ENCODE measurements at places on chromosomes 4 and X.

DNA sequence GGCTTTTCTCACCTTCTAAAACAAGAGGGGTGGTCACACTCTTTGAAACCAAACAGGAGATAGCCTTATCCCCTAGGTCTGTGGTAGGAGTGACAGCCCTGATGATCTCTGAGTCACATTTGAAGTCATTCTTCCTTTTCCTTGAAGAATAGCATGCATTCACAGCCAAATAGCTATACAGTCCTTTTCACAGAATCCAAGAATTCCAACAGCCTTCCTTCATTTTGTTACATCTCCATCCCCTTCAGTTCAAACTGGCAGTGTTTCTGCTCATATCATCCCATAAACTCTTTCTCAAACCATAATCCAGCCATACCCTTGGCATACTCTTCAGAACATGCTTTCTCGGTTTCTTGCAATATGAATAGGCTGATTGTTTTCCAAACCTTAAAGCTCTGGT, 33.3 kb upstream of the TMEM184C start:
- no peak for DNase-seq

GRCh38 chr4:10075953-10076391, 40.6 kb downstream of the WDR1 start:
- no peak for DNase-seq

GRCh38 chr4:20159516-20159915, 92.2 kb upstream of the SLIT2 start:
- DNase-seq, result no peak

GRCh38 chrX:22081475-22082092, 49.5 kb downstream of the PHEX start:
- DNase-seq, result peak; percentile 73

- no peak for DNase-seq
Observed at GRCh38 chr4:7524843-7525242, 90.1 kb upstream of the PSAPL1 start.

DNA sequence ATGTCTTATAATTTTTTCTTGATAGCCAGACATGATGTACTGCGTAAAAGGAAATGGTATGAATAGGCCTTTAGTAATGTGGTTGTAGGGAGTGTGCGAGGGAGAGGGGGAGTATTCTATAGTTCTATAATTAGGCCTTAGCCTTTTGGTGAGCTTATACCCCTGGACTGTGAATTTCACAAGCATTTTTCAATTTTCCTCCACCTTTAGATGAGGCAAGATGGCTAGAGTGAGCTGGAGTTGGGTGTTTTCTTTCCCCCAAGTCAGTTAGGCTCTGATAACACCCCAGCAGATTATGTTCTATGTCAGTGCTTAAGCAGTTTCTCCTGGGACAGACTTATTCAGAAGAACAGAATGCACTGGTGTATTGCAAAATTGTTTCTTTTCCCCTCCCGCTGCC, 210.2 kb upstream of the NPY2R start:
- DNase-seq, result no peak

- no peak for DNase-seq
Observed at GRCh38 chr4:112196461-112196860, 35.1 kb upstream of the AP1AR start.

DNA sequence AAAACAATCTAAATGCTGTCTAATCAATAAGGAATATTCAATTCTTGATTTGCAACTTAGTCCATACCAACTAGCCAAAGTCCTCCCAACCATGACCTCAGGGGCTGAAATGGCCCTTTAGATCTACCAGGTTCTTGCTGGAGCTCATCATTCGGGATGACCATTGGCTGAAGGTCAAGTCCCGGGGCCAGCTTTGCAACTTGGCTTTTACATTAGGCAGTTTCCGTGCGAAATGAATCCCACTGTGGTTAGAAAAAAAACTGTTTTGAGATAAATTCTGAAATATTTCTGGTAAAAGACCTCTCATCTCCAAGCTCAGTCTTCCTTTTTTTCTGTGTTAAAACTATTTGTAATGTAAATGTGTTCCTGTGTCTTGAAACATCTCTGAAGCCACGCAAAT, 178.6 kb downstream of the TENM3 start:
- DNase-seq, result no peak

GRCh38 chr4:158519226-158519625, 2.5 kb upstream of the RXFP1 start:
- no peak for DNase-seq

DNA sequence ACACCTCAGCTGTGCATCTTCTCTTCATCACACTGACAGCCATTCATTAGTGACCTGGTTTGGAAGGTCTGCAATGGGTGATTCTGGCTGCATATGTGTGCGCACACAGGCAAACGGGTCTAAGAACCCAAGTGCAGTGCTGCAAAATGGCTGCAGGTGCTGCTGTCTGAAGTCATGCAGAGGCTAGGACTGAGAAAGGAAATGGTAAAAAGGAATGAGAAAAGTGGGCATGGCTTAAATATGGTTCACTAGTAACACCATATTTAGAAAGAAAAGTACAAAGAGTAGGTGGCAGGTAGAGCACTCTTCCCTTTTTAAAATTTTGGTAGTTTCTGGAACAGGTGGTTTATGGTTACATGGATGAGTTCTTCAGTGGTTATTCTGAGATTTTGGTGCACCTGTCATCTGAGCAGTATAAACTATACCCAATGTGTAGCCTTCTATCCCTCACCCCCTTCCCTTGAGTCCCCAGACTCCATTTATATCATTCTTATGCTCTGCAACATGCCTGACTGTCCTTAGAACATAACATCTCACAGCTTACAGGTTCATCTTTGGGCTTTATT, 78.4 kb downstream of the CCNG2 start:
- DNase-seq, result no peak

DNA sequence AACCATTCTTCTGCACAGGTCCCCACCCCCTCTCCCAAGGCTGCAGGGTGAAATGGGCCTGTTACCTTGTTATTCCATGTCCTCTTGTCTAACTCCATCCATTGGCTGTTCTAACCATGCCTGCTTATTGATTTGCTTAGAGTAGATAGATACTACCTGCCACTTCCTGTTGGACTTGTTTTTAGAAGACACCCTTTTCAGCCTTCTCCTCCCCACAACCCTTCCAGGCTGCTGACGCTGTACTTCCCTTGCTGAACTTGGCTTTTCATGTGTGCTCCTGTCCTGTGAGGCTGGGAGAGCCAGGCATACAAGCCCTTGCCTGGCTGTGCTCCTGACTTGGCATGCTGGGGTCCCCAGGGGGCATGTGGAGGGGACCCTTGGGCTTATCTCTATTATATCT, 81.9 kb downstream of the AASDH start:
- no peak for DNase-seq

- no peak for DNase-seq
Observed at GRCh38 chr4:127410644-127411043, 222.1 kb upstream of the INTU start.

DNA sequence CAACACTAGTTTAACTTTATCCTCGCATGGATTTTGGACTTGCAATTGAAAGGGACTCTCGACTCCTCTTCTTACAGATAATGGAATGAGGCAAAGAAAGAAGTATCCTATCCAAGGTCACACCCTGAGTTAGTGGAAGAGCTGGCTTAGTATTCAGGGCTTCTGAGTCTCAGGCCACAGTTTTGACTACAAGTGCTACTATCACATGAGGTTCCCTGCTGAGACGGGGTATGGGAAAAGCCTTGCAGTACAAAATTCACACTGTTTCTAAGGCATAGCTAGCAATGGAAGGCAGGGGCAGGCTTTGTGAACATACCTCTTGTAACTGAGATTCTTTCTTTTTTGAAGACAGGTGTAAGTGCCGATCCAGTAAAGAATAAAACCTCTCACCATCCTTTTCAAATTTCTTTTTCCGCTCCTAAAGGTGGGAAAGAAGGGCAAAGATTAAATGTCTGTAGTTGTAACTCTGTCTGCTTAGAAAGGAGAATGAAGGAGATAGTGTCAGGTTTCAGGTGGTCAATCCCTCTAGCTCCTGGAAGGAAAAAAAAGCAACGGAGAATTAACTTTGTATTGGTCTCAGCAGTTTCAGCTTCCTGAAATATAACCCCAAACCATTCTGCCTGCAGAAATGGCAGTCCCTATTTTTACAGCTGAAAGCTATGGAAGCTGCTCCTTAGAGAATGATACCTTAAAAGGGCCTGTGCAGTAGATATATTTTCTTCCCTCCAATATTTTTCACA, 199.0 kb downstream of the OPHN1 start:
- no peak for DNase-seq

- no peak for DNase-seq
Observed at GRCh38 chr4:105257817-105258495, 111.3 kb downstream of the TET2 start.

DNA sequence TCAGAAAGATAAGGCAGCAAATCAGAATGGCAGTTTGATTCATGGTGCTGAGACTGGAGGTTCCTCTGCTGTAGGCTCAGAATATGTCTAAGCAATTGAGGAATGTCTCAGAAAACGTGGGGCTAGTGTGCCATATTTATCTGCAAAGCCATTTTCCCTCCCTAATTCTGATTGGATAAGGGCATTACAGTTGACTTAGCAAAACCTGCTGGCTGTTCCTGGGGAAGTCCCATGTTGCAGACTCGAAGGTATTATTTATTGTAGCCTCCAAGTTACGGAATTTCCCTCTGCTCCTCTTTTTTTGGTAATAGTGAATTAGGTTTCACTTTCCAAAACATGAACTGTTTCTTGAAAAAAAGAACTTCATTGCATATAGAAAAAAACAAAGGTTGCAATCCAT, at the start of gene CXCL10:
Gene CXCL10, minus strand, starts transcription at position 109 of the 400 bp plus-strand sequence. Its CDS starts 66 bp downstream, at position 43.
- DNase-seq, result no peak

DNA sequence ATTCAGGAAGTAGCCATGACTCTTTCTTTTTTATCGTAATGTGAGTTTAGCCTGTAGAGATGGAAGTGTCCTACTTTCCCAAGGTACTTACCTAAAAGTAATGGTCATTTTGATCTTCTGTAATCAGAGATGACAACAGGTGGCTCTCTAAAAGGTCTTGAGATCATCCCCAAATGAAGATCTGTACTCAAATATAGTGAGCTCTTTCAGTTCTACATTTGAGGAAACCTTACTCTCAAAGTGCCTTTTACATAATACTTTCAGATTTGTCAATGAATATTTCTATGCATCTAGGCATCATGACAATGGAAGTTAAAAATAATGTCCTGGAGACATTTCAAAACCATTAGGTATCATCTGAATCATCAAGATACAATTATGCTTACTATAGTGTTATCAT, 17.2 kb upstream of the MND1 start:
- no peak for DNase-seq

GRCh38 chr4:104964410-104965175, 182.1 kb upstream of the TET2 start:
- no peak for DNase-seq

DNA sequence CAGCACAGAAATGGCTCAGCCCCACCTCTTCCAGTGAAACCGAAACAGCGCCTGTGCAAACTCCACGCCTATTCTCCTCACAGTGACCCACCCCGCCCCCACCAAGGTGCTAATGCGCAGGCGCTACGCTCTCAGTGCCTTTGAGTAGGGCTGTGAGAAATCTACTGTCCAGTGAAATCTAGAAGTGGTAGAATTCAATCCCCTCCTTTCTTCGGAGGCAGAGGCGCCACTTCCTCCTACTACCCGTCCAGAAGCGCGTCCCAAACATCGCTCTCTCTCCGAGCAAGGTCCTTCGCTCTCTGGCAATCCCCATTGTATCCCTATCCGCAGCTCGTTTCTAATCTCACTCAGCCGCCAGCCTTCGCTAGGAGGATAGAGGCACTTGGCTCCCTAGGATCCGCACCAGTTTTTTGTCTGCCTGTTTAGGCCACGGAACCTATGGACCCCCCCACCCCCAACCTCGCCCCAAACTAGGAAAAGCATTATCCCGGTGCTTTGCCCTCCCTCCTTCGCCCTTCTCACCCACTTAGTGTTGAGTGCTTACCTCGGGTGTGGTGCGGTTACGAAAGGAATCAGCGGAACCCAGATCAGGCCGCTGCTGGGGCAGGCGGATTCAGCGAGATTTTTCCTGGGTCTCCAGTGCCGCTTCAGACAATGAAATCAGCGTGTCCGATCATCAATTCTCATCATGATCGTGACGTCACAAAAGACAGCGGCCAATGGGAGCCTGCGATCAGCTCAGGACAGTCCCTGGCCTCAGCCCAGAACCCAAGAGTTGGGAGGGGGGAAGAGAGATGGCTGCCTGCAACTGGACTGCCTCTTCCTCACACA, at the start of gene HDX:
Gene HDX, minus strand, starts transcription at position 656 of the 831 bp plus-strand sequence. CDS start 27,056 bp downstream, outside the sequence.
- peak; percentile 92 for DNase-seq

- no peak for DNase-seq
Observed at GRCh38 chrX:128897621-128898020, 625.7 kb downstream of the SMARCA1 start.

- DNase-seq, result no peak
Observed at GRCh38 chrX:85303544-85303943, 59.8 kb downstream of the ZNF711 start.

DNA sequence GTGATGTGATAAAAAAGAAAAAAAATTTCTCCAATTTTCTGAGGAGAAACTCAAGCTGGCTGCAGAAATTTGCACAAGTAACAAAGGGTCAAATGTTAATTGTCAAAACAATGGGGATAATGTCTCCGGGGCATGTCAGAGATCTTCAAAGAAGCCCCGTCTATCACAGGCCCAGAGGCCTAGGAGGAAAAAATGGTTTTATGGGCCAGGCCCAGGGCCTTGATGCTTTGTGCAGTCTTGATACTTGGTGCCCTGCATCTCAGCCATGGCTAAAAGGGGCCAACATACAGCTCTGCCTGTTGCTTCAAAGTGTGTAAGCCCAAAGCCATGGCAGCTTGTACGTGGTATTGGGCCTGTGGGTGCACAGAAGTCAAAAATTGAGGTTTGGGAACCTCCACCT, 961.0 kb downstream of the FAM133A start:
- no peak for DNase-seq

DNA sequence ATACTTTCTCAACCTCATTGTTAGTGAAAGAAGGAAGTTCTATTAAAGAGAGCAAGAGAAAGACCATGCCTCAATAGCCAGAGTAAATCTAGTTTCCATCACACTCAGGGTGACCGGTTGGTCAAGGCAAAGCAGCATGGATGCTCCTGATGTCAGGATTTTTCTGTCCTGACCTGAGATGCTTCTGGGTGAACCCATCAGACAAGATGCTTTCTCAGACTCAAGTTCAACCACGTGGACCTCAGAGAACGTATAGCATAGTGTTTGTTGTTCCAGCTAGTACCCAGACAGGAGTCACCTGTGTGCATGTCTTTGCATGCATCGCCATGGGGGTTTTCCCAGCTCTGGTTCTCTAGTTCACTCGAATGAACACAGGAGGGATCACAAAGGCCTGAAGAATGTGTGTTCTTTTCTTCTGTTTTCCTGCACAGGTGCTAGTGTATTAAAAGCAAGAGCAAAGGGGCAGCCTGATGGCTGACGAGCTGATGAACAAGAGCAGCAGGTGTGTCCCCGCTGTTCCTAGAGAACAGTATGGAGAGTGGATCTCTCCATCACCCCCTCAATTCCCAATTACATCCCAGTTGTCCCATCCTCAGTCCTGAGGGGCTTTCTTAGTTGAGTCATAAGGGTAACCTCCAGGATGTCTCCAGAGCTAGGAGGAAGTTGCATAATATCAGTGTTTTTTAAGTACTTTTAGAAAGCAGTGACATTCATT, 110.5 kb upstream of the ENPP6 start:
- no peak for DNase-seq

DNA sequence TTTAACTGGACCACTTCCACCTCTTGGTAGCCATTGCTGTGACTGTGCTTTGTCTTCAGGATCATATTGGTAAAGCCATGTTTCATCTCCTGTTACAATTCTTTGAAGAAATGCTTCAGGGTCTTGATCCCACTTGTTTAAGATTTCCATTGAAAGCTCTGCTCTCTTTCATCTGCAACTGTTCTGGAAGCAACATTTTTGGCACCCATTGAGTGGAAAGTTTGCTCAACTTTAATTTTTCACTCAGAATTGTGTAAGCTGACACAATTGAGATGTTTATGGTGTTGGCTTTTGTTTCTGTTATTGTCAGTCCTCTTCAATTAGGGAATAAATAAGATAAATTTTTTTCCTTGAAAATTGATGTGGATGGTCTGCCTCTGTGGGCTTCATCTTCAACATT, 237.4 kb downstream of the MAPK10 start:
- DNase-seq, result no peak
